ENCODE measurements at places on chromosomes 11 and 22.

DNA sequence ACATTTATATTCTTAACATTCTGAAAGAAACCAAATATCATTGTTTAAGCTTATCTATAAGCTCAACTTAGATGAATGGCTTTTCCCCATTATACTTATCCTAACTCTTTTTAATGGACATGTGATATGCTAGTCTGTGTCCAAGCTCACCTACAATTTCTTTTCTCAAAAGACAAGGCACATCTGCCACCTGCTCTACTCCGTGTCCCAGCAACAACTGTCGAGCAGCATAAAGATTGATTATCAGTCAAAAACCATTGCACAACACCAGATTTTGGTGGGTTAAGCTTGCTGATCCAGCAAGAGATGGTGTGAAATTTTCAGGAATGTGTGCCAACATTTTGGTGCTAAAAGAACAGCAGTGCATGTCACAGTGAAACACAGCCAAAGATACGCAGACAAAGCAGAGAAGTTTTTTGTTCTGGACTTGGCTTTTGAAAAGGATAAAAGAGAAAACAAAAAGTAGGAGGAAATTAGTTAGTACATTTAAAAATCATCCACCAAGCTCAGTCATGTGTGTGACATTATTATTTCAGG, 65.8 kb downstream of the DCDC1 start:
- DNase-seq: no peak

DNA sequence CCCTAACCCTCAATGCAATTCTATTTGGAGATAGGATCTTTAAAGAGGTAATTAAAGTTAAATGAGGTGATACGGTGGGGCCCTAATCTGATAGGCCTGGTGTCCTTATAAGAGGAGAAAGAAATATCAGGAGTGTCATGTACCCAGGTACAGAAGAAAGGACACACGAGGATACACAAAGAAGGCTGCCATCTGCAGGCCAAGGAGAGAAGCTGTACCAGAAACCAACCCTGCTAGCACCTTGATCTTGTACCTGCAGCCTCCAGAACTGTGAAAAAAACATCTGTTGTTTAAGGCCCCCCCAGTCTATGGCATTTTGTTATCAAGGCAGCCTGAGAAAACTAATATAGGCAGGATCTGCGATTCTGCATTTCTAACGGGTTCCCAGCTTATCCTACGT, 44.2 kb downstream of the FBXO7 start:
- DNase-seq: no peak

GRCh38 chr22:49330421-49331222, 497.1 kb downstream of the BRD1 start:
- DNase-seq: no peak

DNA sequence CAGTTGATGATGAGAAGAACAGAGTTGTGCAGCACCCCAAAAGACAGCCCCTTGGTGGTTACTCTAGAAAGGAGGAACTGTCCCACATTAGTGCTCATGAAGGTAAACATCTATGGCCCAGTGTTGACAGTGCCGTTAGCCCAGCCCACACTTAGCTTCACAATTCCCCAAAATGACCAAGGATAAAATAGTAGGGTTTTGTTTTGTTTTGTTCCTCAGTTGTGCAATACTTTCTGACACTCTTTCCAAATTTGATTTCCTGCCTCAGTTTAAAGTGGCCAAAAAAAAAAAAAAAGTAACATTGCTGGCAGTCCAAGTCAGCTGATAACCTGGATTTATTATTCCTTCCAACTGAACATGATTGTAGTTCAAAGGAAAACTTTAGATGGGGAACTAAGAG, 269.4 kb downstream of the TMEM135 start:
- no peak for DNase-seq

- no peak for DNase-seq
These were observed 20.8 kb downstream of the SELENOO start for GRCh38 chr22:50221410-50222300.

DNA sequence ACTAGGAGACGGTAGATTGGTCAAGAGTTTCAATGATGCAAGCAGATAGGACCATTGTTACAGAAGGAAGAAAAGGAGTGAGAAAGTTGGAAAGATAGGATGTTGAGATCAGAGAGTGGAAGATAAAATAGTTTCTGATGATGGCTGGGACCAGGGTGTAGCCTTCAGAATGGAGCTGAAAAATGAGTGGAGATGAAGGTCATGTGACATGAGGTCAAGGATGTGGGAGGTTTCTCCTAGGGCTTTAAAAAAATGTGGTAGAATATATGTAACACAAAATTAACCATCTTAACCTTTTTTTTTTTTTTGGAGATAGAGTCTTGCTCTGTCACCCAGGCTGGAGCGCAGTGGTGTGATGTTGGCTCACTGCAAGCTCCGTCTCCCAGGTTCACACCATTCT, 18.3 kb upstream of the PEX26 start:
- no peak for DNase-seq

Data from inflammatory macrophage treated with lipopolysaccharide for 1 hour (primary cell).